MCF 10A (cell line): ENCODE measurements at places on chromosomes 7 and 10. TPM values are rescaled to one million over a fixed set of nuclear protein-coding genes. Genes with fewer than 3 reads are reported as not detected.

FAM25A gene
- total RNA-seq: not detected in 2 replicates

DYNC1I1 gene
- not detected in 2 replicates for total RNA-seq

FAM131B gene
- 0.19 and 0.25 TPM in 2 replicates for total RNA-seq

KLF14 gene
- not detected in 2 replicates for total RNA-seq

FAM221A gene
- 0.25 and 0.44 TPM in 2 replicates for total RNA-seq

DNA sequence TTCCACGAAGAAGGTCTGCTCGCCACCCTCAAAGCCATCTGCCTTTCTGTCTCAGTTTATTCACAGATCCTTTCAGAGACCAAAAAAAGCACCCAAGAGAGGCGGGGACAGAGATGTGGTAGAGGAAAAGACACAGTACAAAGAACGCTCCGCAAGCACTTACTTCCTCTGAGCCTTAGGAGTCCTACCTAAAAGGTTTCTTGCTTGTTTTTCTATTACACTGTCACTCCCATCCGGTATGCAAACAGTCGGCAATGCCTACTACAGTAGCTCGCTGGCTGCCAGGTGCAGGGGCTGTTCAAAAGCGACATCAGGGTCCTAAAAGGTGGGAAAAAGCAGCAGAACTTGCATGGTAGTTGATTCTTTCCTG, 816 bp downstream of the TECPR1 start:
- DNase-seq: no peak

- peak; percentile 57 for DNase-seq
Observed at GRCh38 chr7:156473476-156474240, 166.9 kb upstream of the RNF32 start.

GRCh38 chr7:23864973-23865372, 155.0 kb downstream of the STK31 start:
- peak; percentile 61 for DNase-seq

GRCh38 chr10:47264797-47265281, 35.2 kb upstream of the GDF10 start:
- no peak for DNase-seq

DNA sequence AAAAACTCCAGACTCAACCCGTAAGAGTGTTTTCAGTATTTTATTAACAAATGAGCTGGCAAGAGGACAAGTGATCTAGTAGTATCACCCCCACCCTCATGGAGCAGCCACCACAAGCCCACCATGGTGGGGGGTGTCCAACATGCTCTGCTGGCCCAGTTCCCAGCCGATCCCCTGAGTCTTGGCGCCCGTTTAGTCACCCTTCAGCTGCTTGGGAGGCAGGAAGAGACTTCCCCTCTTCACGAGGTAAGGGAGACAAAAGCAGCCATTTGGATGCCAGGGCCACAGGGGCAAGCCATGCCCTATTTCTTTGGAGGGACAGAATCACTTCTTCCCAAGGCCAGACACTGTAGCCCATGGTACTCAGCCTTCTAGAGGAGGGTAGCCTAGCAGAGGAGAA, 54.1 kb downstream of the NOD1 start:
- DNase-seq: no peak
